HCEC 1CT (cell line): ENCODE measurements at places on chromosomes 12 and 14.
A peak's percentile ranks its signal among the peaks of the same experiment; 100 is the strongest.

DNA sequence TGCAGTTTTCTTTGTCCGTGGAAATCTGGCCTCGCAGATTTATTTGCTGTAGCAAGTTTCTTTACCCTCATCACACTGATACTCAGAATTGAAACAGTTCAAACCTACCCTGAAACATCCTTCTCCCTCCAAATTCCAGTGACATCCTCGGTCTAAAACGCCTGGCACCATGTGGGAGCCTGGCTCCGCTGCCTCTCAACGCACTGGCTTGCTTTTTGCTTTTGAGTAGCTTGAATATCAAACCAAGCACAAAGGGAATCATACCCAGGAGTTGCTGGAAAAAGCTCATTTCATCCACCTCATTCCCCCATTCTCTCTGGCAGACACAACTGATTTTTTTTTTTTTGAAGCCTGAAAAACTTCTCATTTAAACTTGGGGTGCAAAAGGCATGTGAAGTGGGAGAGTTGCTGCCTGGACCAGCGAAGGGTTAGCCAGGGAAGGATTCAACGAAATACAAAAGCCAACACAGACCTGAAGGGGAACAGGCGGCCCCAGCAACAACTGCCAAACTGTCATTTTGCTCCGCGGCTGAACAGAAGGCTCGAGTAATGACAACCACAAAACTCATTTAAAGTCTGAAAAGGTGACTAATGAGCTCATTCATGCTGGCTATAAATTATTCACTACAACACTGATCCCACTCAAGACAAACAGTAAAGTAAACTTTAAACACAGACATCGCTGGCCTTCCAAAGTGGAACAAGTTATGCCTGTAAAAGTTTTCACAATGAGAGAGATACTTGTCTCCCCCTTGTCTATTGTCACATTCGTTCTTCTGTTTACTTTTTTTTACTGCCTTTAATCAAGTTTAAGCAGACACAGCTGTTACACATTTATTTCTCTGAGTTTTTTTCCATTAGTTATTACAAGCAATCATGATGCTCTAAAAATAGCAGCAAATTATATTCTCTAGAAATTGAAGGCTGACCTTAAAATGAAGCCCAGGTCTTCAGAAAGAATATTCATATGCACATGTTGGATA is 12.5 kb upstream of the FOXN3 start:
- DNase-seq: peak; percentile 30

DNA sequence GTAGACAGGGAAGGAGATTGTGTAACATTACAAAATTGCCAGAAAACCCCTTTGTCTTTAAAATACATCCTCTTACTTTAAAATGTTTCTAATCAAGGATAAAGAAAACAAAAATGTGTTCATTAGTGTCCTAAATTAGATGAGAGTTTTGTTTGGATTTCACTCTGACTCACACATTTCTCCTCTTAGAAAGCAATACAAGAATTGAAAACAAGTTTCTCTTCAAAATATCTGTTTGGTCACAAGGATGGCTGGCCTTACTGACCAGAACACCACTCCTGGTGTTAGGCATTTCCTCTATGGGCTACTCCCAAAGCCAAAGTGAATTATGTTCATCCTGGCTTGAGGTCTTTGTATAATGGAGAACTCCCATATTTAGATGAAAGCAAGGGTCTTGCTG is 6.4 kb downstream of the GUCY2C start:
- no peak for DNase-seq

DNA sequence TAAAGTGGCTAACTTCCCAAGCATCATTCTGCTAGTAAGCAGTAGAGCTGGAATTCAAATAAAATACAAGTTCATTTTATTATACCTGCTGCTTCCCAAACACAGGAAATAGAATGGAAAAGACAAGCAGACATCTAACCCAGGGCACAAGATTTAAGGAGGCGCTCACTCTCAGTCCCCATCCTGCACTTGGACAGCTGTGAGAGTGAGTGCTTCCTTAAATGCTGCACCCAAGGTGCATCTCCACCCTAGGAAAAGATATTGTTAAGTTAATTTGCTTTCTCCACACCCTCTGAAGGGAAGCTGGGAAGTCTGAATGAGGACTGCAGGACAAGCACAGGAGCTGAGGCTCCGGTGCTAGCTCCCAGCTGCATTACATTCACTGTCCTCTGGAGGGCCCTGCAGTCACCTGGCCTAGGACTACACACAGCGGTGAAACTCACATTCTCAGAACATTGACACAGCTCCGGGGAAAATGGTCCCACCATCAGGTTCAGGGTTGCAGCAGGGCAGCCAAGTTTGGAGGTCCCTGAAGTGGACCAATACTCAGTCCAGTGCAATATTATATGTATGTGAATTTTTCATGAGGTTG is 14.2 kb downstream of the HEBP1 start:
- peak; percentile 35 for DNase-seq

- DNase-seq: no peak
Measured at GRCh38 chr12:108806346-108806745, 51.0 kb downstream of the SSH1 start.

GRCh38 chr14:54450535-54450934 is 9.4 kb upstream of the CNIH1 start:
- peak; percentile 91 for DNase-seq

DNA sequence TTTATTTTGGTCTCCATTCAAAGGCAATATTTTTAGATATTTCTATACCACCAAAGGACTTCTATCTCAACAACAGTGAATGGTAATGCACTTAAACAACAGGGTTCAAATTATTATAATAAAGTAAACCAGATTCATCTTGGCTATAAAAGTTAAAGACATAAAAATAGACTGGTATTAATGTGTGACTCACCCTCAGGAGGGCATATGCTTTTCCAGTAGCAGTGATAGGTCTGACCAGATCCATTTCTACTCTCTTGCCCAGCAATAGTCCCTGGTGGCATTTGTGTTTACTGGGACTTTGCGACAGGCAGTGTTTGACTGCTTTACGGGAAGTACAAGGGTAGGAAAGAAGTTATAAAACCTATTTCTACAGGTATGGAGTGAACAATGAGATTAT is 353.2 kb upstream of the ATP2B1 start:
- no peak for DNase-seq

GRCh38 chr14:51337520-51337919 is 97.5 kb downstream of the TMX1 start:
- no peak for DNase-seq

GRCh38 chr12:59937148-59937547 is 341.3 kb downstream of the SLC16A7 start:
- no peak for DNase-seq

DNA sequence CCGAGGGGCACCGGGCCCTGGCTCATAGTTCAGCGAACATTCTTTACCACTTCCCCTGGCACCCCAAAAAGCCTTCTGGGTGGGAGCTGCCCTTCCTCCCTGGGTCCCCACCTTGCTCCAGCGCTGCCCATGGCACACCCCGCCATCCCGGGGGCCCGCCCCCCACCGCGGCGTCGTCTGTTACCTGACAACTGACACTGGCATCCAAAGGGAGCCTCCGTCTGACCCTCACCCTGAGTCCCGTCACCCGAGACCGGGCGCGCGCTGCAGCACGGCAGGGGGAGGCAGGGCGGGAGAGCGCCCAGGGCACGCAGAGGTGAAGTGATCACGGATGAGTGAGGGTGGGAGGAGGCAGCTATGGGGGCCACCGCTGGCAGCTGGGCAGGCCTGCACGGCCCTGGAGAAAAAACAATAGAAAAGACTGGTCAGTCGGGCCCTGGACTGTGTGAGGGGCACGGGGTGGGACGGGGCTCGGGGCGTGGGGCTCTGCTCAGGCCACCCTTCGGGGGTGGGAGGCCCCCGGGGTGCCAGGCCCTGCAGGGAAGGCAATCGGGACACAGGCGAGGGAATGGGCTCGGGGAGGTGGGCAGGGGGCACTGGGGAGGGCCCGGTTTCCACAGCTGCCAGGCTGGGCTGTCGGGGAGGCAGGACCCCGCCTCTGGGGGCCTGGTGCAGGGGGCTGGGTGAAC is 40.7 kb downstream of the BCL11B start:
- no peak for DNase-seq

DNA sequence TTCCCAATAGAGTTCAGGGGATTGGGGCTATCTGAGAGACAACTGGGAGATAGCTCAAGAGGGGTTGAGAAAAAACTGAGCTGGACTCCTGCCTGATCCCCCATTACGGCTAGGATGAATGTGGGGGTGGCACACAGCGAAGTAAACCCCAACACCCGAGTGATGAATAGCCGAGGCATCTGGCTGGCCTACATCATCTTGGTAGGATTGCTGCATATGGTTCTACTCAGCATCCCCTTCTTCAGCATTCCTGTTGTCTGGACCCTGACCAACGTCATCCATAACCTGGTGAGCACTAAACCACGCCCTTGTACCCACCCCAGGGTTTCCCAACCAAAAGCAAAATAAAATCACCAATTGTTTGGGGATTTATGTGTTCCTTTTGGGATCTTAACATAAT is 1.0 kb downstream of the ORMDL2 start:
- peak; percentile 26 for DNase-seq

- no peak for DNase-seq
Measured at GRCh38 chr14:63383776-63384367, 65.1 kb upstream of the GPHB5 start.
